ENCODE measurements at places on chromosomes 4 and X. TPM values are rescaled to one million over a fixed set of nuclear protein-coding genes. Genes with fewer than 3 reads are reported as not detected.

Gene AMTN
- not detected for total RNA-seq

Gene GLRA2
- not detected for total RNA-seq

Gene OPRPN
- total RNA-seq = not detected

Gene IQCM
- not detected for total RNA-seq

Gene PRPS1
- total RNA-seq = 33.3 TPM

Gene KLHL5
- total RNA-seq = 30.4 TPM

Gene RAB9B
- total RNA-seq = 2.7 TPM

Gene LRIT3
- total RNA-seq = 0.21 TPM

Gene CCNG2
- total RNA-seq = 30.6 TPM

Gene AGTR2
- not detected for total RNA-seq

Gene NWD2
- total RNA-seq = 0.30 TPM

Gene TCEAL2
- total RNA-seq = 2.9 TPM

Gene MOSPD2
- 33.4 TPM for total RNA-seq

Gene F8A3
- 3.0 TPM for total RNA-seq
